ENCODE measurements at places on chromosomes 12 and 14.

DNA sequence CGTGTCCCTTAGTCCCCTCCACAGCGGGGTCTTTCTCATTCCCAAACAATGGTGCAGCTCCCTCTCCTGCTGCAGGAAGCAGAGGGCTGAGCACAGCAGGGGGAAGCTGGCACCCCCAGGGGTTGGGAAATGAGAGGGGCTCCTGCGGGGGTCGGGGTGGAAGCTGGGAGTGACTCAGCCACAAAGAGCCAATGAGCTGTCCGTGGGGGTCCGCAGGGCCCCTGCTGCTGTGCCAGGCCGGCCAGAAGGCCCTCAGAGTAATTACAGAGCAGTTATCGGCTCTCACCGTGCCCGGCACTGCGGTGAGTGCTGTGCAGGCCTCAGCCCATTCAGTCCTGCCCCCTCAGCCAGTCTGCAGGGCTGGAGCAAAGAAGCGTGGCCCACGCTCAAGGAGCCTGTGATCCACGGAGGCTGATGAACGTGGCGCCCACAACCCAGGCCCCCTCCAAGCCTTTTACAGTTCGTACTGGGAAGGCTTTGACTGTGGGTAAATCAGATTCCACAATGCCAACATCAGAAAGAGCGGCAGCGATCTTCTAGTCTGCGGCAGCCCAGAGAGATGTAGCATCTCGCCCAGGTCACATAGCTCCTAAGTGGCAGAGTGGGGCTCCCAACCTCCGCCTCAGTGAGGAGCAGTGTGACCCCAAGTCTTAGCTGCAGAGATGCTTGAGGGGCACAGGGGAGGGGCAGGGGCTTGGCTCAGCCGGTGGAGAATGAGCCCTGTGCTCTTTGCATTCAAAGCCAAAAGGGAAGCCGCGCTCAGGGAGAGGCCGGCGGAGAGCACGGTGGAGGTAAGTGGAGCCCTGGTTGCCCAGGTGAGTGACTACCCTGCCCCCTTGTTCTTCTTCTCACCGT is 43.4 kb downstream of the SLC6A12 start:
- DNase-seq, result no peak

GRCh38 chr14:100375266-100375962 is 52.3 kb downstream of the SLC25A47 start:
- peak; percentile 83 for DNase-seq

GRCh38 chr14:24695265-24696241 is 61.6 kb upstream of the GZMB start:
- DNase-seq, result peak; percentile 74

DNA sequence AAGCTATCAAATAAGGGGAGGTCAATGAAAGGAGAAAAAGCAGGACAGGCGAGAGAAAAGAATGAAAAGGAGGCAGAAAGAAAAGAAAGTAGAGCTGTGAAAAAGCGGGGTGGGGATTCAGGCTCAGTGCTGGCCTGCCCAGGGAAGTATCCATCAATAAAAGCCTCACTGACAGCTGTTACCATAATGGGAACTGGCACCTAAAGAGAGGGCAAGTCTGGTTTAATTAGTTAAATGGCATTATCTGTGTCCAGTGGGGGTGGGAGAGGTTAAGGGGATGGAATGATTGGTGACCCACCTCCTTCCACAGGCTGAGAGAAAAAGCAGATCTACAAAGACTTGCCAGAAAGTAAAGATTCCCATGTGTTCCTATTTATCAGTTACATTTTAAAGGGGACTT is 7.4 kb downstream of the SALL2 start:
- DNase-seq, result no peak

- DNase-seq, result no peak
Measured at GRCh38 chr12:33649992-33650391, 210.4 kb upstream of the SYT10 start.

- DNase-seq, result no peak
Measured at GRCh38 chr14:55272922-55273321, 1.7 kb downstream of the FBXO34 start.

DNA sequence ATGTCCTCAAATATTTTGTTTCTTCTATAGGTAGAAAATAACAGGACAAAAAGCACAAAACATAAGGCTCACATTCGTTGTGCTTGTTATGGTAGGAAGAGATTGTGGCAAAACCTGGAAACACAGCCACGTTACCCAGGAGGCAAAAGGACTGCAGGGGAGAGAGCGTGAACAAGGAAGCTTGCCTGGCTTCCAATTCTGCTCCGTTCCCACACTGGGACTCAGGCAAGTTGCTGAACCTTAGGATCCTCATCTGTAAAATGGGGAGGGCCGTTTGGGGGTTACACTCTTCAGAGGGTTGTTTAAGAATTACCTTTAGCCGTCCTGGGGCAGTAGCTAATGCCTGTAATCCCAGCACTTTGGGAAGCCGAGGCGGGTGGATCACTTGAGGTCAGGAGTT is 205.3 kb downstream of the SSPN start:
- no peak for DNase-seq

- no peak for DNase-seq
Measured at GRCh38 chr12:1434296-1434955, 160.0 kb downstream of the FBXL14 start.

DNA sequence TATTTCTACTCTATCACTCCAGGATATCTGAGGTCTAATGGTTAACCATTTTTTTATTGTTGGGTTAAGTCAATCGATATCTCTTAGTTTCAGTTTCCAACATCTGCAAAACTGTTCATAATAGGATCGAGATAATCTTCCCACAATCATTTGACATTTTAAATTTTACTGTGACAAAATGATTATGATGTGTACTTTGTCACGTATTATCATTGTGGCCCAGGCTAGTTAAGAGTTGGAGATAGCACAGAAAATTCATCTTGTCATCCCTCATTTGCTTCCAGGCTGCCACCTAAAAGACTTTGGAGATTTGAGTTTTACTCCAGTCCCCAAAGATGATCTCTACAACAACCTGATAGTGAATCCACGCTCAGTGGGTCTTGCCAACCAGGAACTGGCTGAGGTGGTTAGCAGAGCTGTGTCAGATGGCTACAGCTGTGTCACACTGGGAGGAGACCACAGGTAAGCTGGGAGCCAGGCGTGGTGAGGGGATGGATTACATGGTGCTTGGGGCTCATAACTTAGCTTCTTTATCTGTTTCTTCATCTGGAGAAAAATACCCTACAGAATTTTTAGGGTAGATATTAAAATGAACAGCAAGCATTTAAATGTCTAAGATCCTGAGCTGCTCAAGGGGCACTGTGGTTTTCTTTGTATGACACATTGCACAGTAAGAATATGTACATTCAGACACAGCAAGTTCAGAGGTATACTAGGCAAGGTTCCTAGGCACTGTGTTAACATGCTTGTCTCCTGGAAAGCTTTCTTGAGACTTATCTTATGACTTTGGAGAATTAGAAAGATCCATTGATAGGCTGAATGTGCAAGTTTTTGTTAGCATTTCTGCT is 22.4 kb downstream of the ARG2 start:
- no peak for DNase-seq

- DNase-seq, result no peak
Measured at GRCh38 chr14:71203306-71203705, 296.0 kb downstream of the PCNX1 start.

GRCh38 chr12:105554223-105554678 is 223.8 kb downstream of the C12orf75 start:
- no peak for DNase-seq

DNA sequence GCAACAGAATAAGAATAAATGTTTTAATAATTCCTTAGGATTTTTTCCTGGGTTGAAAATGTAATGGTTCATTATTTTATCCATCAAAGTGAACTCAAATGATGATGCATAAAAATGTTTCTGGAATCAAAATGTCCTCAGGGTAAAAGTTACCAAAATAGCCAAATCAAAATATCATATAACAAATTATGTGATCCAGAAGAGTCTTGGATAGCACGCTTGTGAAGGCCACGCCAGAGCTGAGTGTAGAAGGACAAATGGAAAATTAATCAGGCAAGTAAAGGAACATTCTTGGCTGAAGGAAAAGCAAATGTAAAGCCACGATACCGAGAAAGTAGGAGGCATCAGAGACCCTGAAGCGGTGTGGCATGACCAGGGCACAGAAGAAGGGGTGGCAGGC is 169.2 kb downstream of the CAPZA3 start:
- DNase-seq, result no peak

- no peak for DNase-seq
Measured at GRCh38 chr14:84532016-84532415, 997.9 kb upstream of the FLRT2 start.

DNA sequence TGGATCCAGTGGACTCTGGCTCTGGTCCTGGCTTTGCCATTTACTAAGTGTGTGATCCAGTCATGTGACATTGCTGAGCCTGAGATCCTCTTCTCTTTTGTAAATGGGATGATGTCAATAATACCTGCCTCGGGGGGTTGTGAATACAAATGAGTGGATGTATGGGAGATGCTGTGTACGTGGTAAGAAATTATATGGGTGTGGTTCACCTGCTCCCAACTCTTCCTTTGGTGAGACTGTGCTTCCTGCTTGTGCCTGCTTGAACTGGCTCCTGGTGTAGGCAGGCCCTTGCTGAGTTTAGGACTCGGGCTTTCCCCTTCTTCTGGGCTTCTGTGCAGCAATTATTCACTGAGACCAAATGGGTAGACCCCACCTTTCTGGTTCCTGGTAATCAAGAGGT is 189.5 kb upstream of the FRMD6 start:
- DNase-seq, result no peak

GRCh38 chr14:74612350-74613021 is 449 bp upstream of the LTBP2 start:
- DNase-seq, result no peak

DNA sequence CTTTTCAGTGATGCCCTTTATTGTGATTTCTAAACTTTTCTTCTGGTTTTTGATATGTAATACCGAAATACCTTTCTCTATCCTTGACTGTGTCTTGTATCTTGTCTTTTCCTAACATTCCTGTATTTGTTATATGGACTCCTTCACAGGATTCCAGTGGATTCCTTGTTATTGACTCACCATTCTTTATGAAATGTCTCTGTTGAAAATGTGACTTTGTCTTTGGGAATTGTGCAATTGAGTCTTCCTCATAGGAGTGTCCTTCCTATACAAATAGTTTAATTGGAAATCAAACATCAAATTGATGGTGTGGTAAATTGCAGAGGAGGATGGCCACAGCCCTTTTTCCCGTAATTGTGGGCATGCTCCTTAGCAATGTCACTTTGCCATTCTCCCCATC is 296.6 kb upstream of the KITLG start:
- DNase-seq, result no peak

DNA sequence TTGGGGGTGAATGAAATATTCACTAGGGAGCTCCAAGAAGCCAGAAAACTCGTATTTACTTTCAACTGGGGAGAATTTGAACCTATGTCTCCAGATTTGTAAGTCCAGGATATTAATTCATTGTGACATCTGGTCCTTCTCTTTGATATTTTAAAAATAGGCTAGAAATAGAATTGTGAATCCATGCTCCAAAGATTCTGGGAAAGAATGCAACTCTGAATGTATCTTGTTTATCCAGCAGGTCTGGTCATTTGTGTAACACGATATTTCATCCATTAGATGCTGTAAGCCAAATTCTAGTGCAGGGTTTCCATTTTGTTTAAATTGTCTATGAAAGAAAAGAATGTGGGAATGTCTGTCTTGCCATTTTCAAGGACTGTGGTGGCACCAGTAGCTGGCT is 334.7 kb downstream of the BMP4 start:
- DNase-seq, result no peak

- DNase-seq, result no peak
Measured at GRCh38 chr14:49934646-49935045, 41.8 kb downstream of the ARF6 start.

DNA sequence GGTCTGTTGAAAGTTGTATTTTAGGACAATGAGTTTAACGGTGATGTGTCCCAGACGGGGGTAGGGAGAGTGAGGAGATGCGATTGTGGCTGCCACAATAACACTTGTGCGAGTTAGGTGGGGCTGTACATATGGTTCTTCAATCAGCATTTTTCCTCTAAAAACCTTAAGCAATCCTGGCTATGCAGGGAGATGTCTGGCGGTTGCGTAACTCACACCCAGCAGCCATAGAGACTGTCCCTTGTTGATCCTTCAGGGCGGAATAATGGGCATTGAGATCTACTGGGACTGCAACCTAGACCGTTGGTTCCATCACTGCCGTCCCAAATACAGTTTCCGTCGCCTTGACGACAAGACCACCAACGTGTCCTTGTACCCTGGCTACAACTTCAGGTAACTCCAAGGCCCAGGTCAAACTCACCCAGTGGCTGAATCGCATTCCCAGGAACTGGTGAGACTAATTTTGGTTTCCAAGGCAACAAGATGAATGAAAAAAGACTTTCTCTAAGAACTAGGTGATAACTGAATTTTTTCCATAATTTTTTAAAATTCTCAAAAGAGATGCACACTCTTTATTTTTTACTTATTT is 34.6 kb downstream of the P2RX7 start:
- no peak for DNase-seq

DNA sequence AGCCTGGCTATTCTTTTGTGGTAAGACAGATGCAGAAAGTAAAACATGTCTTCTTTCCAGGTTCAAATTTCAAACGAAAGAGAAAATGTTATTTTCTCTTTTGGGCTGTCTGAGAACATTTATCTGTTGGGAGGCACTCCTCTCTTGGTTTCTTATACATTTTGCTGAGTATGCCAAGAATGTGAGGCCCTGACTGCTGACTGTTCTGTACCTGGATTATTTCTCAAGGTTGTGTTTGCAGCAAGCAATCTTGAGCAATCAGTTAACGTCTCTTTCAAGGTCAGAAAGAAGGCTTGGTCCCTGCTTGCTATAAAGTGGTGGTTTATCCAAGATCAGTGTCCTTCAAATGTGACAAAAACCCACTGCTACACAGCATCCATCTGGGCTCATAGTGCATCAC is 9.8 kb downstream of the SSTR1 start:
- DNase-seq, result no peak
